Ecto neural progenitor cell (in vitro differentiated cells): ENCODE measurements at places on chromosomes 6 and 20.

GRCh38 chr6:2433711-2434110, 188.3 kb upstream of the GMDS start:
- DNase-seq: no peak

DNA sequence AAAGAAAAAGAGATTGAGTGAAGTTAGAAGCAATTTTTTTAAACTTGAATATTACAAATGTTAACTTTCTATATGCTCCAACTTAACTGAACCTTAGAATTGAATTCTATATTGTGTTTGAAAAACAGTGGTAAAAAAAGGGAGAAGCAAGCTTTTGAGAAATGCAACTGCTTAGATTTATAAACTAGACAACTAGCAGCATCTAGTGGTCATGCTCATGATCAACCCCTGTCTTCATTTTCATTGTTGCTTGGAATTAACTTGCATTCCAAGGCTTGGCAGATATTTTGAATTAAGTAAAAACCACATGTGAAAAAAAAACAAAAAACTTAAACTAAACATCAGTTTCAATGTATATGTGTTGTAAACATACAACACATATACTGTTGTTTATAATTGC, 113.1 kb downstream of the C6orf58 start:
- DNase-seq: no peak

DNA sequence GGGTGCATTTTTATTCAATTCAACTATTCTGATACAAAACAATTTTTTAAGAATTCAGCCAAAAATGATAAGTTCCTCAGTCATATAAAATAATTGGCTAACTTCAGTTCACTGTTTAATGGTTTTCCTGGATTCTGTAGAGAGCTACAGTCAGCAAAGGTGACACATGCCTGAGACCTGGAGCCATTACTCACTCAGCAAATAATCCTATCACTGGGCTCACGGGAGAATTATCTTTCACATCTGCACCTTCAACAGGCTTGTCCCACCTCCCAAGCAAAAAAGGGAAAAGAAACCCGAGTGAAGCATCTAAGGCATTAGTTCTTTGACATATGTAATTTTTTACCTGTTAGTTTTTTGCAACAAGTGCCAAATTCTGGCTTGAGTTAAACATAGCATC, 34.9 kb upstream of the FOXA2 start:
- no peak for DNase-seq

DNA sequence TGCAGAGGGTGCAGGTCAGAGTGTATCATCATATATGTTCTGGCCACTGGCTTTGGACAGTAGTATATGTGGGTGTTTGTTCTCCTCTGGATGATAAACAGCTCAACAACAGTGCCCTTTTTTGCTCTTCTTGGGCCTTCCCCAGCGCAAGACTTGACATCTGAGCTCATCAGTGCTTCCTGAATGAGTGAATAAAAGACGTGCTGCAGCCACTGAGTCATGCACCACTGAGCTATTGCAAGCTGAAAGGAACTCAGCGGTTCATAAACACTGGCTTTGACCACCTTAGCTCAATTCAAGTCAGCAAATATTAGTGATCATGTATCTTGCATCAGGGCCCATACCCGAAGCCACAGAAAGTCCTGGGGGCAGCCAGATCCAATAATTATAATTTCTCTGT, 105.3 kb upstream of the KCNG1 start:
- no peak for DNase-seq

- DNase-seq: no peak
Measured at GRCh38 chr6:140480852-140481251, 1106.4 kb upstream of the CITED2 start.

GRCh38 chr6:47922391-47922790, 140.6 kb downstream of the OPN5 start:
- peak; percentile 64 for DNase-seq

GRCh38 chr6:118316796-118317384, 231.2 kb upstream of the PLN start:
- no peak for DNase-seq

DNA sequence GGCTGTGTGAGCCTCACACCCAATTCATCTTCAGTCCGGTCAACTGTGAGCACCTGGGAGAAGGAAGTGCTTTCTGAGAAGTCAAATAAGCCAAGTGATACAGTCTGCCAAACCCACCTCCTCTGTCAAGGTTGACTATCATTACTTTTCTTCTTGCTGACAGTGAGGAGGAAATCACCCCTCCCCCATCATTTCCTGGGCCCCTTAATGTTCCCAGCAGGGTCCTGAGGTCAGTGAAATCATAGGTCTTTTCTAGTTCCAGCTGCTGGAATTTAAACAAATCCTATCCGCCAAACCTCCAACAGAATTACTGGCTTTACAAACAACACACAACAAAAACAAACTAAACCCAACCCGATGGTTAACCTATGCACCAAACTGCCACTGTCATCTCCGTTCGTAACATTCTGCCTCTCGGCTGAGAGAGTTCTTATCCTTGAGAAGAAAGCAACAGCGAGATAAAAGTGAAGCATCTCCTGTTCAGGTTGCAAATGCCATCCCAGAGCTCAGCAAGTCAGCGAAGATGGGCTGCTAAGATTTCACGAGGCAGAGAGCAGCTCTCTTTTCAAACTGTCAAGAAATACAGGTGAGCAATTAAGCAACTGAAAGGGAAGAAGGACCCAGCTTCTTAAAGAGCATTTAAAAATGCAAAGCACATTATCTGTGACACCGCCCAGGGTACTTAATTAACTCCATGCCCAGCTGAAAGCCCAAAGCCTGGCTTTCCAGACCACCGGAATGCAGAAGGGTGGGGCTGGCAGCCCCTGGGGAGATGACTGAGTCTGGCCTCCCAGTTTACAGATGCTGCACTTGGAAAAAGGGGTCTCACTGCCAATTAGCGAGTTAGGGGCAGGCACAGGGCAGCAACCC, 24.7 kb downstream of the GFOD1 start:
- no peak for DNase-seq

GRCh38 chr6:169266746-169267591, 13.3 kb upstream of the THBS2 start:
- no peak for DNase-seq

DNA sequence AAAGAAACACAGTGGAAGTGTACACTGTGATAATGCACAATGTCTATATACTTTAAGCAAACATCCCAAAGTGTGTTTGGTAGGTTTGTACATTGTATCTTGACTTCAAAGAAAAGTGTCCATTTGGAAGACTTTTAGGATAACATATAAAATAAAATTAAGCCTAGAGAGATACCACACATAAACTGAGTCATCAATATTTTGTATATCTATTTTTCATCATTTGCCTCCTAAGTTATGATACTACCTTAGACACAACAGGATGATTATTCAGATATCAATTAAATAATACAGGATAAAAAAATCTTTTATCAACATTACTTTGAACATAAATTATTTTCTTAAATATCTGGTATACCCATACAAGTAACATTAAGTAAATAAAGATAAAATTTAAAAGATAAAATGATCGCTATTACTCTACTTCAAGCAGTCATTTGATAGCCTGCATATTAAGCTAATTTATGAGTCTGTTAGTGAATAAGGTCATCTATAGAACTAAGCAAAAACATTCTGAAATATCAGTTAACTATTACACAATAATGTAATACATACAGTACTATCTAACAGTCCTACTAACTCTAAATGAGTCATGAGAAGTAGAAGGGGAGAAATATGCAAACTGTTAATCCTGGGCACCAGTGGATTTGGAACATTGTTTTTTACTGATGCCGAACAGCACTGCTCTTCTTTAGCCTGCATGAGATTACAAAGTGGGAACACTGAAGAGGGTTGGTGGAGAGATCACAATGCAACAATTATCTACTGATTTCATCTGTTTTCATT, 158.4 kb upstream of the SIM1 start:
- no peak for DNase-seq

GRCh38 chr20:25236450-25237304, 11.2 kb upstream of the PYGB start:
- DNase-seq: no peak

DNA sequence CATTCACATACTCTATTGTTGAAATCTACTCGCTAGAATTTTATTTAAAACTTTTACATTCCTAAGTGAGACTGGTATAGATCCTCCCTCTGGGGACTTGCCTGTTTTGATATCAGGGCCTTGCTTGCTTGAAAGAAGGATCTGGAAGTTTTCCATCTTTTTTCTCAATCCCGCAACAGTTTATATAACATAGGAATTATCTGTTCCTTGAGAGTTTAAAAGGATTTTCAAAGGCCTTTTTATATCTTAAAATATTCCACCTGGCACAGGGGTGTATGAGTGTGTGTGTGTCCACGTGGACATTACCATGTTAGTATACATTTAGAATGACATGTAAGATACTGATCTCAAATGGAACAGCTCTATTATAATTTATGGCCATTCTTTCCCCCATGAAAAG, 96.3 kb downstream of the TRERF1 start:
- no peak for DNase-seq

- no peak for DNase-seq
Measured at GRCh38 chr20:60817891-60818290, 434.2 kb upstream of the CDH4 start.

GRCh38 chr6:161696801-161697200, 422.9 kb upstream of the AGPAT4 start:
- DNase-seq: no peak

DNA sequence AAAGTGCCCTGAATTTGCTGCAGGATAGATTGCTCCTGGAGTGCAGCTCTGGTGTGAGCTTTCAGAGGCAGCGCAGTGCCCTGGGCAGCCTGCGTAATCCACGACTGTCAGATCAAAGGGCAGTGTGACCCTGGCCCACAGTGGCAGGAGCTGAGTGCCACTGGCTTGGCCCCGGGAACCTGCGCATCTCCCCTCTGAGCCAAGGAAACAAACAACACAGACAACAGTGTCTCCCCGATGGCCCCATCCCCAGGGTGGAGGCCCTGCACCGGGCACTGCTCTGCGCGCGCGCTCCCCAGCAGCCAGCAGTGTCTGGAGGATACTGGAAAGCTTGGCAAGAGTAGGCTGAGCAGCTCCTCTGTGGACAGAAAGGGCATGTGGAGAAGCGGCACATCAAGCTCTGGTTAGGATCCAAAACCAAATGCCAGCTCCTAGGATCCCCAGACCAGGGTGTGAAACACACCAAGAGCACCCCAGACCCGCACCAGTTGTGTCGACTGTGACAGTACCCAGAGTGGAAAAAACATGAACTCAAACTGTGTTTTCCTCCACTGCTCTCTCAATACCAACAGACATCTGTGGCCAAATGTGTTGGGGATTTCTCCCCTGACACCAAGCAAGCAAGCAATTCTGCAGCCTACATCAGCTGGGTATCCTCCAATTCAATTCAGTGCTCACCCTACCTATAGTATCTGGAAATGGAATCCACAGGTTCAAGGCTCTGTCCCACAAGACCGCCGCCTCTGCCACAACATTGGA, 26.7 kb downstream of the RBCK1 start:
- no peak for DNase-seq

DNA sequence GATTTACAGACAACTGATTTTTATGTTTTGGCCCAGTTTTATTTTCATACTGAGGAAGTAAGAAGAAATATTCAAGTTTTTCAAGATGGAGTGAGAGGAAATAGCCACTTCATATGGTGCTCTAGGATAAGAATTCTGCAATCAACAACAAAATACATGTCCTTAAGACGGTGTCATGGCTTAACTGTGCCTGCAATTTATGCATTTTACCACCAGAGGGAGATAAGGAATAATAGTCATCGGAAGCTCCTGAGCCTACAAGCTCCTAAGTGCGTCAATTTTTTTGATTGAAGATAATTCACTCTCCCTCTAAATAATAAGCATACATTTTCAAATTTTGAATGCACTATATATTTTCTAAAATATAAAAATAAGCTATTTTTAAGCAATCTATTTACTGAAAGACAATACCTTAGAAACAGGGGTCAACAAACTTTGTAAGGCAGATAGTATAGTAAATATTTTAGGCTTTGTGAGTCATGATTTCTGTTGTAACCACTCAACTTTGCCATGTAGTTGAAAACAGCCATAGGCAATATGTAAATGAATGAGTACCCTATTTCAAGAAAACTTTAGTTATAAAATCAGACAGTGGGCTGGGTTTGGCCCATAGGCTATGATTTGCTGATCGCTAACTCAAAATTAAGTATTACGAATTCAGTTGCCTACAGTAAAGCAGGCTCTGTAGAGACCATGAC, 230.9 kb upstream of the DTNBP1 start:
- no peak for DNase-seq

GRCh38 chr6:138885156-138885819, 89.4 kb downstream of the ECT2L start:
- no peak for DNase-seq

GRCh38 chr6:148954461-148954860, 207.6 kb downstream of the UST start:
- no peak for DNase-seq

GRCh38 chr20:64212755-64213154, 42.8 kb upstream of the PCMTD2 start:
- no peak for DNase-seq

DNA sequence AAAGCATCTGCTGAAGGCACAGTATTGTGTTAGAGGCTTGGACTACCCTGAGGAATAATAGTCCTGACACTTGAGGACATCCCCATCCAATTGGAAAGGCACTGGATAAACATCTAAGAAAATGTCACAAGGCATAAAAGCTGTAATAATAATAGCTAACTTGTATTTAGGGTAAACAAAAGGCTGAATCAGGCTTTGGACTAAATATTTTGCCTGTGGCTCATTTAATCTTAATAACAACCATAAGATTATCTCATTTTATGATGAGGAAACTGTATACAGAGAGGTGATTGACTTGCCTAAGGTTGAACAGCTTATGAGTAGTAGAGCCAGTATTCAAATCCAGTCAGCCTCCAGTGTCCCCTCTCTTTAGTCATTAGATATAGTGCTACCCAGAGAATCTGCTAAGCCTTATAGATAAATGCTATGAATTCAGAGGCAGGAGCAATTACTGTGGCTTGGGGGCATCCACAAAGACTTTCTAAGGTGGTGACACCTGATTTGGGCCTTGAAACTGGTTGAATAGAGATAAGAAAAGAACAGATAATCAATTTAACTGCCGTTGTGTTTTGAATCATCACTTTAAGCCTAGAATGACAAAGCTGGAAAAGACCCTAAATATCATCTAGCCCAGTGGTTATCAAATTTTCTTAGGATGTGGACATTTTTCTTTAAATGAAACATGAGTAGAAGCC, 7.5 kb upstream of the ZSWIM1 start:
- no peak for DNase-seq
